Stimulated activated CD4-positive, alpha-beta T cell treated with anti-CD3 and anti-CD28 coated beads, Interleukin-4, amount 100 ng/mL, for 4 hours (primary cell): ENCODE measurements at places on chromosomes 4 and X.

- DNase-seq = no peak
Observed at GRCh38 chr4:182143822-182144625, 99.2 kb upstream of the TENM3 start.

- DNase-seq = no peak
Observed at GRCh38 chr4:80913381-80913780, 117.1 kb upstream of the BMP3 start.

- DNase-seq = no peak
Observed at GRCh38 chr4:144338834-144339233, 198.3 kb upstream of the GYPA start.

DNA sequence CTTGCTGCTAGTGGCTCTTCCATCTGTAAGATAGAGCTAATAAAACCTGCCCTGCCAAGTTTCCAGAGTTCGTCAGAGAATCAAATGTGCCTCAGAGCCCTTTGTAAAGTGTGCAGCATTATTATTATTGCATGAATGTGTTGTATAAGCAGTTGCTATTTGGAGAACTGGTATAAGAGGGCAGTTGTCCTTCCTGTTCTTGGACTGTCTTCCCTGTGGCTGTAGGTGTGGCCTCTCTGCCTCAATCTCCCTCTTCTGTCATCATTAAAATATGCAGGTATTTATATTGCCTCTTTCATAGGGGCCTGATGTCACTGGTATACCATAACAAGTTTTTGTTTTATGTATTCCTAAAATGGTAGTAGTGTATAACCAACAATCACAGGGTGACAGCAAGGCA, 3.8 kb downstream of the MTM1 start:
- DNase-seq = no peak

DNA sequence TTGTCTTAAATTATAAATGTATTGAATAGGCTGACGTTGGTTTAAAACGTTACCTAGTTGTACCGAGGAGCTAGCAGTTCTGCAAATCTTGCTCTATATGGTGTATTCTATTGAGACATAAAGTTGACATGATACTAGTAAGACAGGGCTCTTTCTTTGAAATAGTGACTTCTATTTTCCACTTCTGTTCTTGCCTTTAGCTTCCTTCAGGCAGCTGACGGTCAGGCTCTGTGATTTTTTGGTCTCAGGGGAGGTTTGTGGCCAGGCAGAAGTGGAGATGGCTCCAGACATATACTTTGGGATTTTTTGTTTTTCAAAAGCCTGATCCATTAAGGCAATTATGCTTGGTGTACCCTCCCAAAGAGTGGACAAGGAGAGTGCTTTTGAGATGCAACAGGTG, 95.2 kb downstream of the SLC34A2 start:
- no peak for DNase-seq

GRCh38 chr4:91325495-91325894, 978.3 kb upstream of the GRID2 start:
- DNase-seq = no peak

GRCh38 chrX:49077941-49078340, 1.7 kb downstream of the WDR45 start:
- no peak for DNase-seq

DNA sequence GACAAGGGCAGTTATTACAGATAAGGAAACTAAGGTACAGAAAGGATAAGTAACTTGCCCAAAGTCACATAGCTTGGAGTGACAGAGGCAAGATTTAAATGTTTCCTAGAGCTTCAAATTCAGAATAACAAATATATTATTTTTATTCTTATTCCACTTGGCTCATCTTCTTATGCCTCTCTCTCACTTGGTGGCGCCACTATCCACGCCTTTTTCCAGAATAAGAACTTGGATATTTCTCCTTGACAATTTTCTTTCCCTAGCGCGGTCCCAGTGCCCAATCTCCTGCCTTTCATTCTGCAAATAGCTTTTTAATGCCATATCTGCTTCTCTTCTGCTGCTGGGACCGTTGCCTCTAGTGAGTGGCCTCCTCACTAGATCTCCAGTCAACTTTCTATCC, 78.5 kb downstream of the MSN start:
- DNase-seq = no peak

GRCh38 chrX:49958727-49959485, 36.5 kb downstream of the CLCN5 start:
- DNase-seq = no peak

DNA sequence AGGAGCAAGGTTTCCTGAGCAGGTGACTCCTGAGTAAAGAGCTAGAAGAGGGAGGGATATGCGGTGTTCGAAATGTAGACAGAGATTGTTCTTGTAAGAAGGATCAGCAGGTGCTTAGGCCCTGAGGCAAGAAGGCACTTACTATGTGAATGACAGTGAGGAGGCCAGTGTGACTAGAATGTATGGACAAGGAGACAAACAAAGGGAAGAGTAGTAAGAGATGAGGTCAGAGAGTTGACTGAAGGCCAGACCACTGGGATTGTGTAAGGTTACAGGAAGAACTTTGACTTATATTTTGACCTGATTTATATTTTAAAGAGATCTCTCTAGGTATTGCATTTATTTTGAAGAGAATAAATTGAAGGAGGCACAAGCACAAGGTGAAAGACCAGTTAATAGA, 118.4 kb upstream of the ENPEP start:
- DNase-seq = no peak

- no peak for DNase-seq
Observed at GRCh38 chr4:15451866-15452765, 17.6 kb upstream of the CC2D2A start.

- DNase-seq = no peak
Observed at GRCh38 chrX:152520653-152521052, 69.5 kb upstream of the GABRA3 start.

- no peak for DNase-seq
Observed at GRCh38 chrX:68681443-68681941, 34.0 kb downstream of the STARD8 start.

DNA sequence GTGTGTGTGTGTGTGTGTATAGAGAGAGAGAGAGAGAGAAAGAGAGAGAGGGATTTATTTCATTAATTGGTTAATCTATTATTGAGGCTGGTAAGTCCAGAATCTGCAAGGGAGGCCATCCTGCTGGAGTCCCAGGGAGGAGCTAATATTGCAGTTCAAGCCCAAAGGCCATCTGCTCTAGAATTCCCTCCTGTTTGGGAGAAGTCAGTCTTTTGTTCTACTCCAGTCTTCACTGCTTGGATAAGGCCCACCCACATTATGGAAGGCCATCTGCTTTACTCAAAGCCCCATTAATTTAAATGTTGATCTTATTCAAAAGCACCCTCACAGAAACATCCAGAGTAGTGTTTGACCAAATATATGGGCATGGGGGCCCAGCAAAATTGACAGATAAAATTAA, 317.5 kb upstream of the RASGEF1B start:
- DNase-seq = no peak

- no peak for DNase-seq
Observed at GRCh38 chr4:142407596-142407995, 438.5 kb downstream of the INPP4B start.

GRCh38 chr4:100872811-100873210, 355.0 kb upstream of the EMCN start:
- DNase-seq = no peak

GRCh38 chr4:139416073-139416673, 37.7 kb upstream of the RAB33B start:
- no peak for DNase-seq

DNA sequence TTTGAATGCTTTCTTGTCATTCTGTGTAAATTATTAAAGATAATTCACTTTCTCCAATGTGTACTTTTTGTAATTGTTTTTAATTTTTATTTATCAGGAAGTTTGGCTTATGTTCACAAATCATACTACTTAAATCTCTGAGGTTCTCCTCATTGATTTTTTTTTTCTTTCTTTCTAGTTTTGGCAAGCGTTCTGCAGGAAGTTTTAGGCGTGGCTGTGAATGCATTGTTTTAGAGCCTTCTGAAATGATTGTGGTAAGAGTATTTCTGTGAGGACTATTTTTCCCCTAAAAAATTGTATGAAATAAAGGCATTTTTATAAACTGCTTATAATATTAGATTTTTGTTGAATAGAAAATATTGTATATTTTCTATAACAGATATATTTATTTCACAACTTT, 135.8 kb downstream of the RAPGEF2 start:
- DNase-seq = no peak

GRCh38 chrX:75132672-75133071, 23.4 kb downstream of the ABCB7 start:
- DNase-seq = no peak

- no peak for DNase-seq
Observed at GRCh38 chr4:169266661-169267060, 4.1 kb downstream of the SH3RF1 start.

DNA sequence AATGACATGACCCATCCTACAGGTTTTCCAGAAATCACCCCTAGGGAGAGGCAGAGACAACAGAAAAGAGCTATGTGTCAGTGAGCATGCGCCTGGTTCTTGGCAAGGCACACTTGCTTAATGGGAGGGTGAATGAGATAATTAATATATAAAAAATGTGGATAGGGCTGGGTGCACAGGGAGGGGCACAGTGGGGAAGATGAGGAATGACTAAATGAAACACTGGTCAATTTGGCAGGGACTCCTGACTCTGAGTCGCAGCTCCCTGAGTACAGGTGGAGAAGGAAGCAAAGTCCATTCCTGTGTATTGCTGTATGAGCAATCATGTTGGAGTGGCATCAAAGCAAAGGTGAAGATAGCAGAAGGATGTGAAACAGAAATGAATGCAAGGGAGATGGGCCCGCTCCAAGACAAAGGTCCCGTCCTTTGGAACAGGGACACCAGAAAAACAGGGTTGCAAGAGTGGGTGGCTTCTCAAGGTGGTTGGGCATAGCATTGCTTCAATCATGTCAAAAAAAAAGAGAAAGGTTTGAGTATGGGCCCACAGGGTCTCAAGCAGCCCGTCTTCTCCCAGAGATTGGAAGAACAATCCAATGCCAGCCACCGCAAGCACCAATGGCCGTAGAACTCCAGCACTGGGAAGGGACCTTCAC, 278.4 kb upstream of the AGTR2 start:
- DNase-seq = no peak

GRCh38 chrX:95919605-95920004, 765.0 kb upstream of the DIAPH2 start:
- DNase-seq = no peak

GRCh38 chrX:125627676-125628075, 308.0 kb downstream of the TEX13C start:
- DNase-seq = no peak

DNA sequence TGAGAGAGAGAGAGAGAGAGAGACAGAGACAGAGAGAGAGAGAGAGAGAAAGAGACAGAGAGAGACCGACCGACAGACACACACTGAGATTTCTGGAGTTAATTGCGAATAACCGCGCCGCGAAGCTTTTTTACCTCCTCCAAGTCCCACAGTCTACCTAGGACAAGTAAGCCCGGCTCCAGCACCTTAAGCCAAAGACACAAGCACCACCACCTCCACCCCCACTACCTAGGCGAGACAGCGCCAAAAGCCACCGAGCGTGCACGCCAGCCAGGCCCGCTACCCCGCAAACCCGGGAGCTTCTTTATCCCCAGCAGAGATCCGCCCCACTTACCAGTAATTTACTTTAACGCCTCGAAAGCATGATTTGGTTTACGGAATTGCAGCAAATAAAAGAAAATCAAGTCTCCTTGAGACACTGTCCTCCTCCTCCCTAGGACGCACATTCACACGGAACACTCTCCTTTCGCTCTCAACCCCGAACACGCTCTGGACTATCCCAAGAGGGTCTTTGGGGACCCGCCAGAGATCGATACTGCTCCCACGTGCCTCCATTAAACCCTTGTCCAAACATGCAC, 649.6 kb upstream of the DIPK2B start:
- DNase-seq = peak; percentile 35

- no peak for DNase-seq
Observed at GRCh38 chr4:119289313-119289712, 32.6 kb downstream of the FABP2 start.

DNA sequence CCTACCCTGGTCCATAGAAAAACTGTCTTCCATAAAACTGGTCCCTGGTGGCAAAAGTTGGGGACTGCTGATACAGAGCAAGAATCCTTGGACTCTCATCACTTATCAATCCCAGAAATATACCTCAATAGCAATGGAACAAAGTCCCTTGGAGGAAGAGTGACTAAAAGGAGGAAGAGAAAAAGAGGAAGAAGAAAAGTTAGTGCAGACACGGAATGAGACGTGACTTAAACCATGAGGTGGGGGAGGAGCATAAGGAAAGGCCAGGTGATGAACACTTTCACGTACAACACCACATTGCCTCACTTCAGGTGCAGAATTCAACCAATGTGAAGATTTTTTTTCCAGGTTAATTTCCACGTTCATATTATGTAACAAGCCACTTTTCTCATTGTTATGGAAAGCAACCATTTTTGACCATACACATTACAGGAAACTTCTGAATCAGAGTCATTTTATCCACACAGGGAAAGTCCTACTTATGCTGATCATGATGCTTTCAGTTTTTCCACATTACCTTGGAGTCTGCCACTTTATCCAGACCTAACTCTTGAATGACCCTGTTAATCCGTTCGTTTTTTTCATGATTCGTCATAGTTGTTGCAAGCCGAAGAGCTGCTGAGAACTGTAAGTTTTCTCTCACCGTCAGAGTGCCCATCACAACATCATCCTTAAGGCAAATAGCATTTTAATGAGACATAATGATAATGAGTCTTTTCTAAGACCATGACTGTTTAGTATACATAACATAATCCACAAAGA, 27.7 kb downstream of the ABCG2 start:
- no peak for DNase-seq

- no peak for DNase-seq
Observed at GRCh38 chr4:112416464-112416863, 99.5 kb downstream of the NEUROG2 start.

DNA sequence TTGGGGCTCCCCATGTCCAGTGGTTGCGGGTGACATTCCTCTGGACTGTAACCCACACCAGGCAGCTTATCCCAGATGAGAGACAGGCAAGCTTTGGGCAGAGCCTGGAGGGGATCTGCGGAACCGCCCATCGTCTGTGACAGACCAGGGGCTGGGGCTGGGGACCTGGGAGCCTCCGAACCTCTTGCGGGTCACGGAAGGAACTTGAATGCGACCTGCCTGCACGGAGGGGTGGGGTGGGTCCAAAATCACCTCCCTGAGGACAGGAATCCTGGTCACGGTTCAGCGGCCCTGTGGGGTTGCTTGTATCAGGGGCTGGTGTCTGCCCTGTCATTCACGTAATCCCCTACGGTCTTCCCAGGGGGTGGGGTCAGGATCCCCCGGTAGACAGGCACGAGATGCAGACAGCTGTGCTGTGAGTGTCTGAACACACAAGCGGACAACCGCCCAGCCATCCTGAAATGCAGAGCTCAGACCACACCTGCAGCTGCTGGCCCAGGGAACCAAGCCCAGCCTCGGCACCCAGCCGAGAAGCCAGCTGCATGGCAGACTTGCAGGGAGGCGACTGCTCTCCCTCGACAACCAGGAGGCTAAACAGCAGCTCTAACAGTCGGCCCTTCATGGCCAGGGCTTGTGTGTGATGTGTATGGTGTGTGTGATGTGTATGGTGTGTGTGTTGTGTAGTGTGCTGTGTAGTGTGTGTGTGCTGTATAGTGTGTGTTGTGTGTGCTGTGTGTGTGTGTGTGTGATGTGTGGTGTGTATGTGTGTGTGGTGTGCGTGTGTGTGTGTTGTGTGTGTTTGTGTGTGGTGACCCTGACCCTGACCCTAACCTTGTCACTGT, 105.9 kb upstream of the ADRA2C start:
- DNase-seq = no peak

- DNase-seq = no peak
Observed at GRCh38 chr4:2915789-2916188, 47.4 kb downstream of the NOP14 start.
